ENCODE measurements at places on chromosomes 2 and 18. TPM values are rescaled to one million over a fixed set of nuclear protein-coding genes. Genes with fewer than 3 reads are reported as not detected.

Gene CTAGE1
- total RNA-seq: not detected

Gene HJURP
- 1.5 TPM for total RNA-seq

Gene SLC9A4
- not detected for total RNA-seq

Gene ABCB6
- 57.1 TPM for total RNA-seq

Gene ACKR3
- total RNA-seq: 3.0 TPM

Gene PELI1
- 6.6 TPM for total RNA-seq

Gene TXNDC2
- total RNA-seq: under 0.01 TPM

Gene MFF
- total RNA-seq: 142 TPM

Gene MATN3
- 1.9 TPM for total RNA-seq

Gene RAB27B
- 2.0 TPM for total RNA-seq

Gene HSPE1
- total RNA-seq: 139 TPM

Gene KLHL41
- total RNA-seq: 9.8 TPM

Gene SNTG2
- total RNA-seq: not detected

Gene EMILIN1
- total RNA-seq: 366 TPM

Gene SH2D6
- total RNA-seq: not detected

Gene DAW1
- total RNA-seq: 0.17 TPM

Gene POMC
- total RNA-seq: 3.8 TPM

Gene ANKRD23
- 1.2 TPM for total RNA-seq
